ENCODE measurements at places on chromosomes 2 and 18.
A peak's percentile ranks its signal among the peaks of the same experiment; 100 is the strongest.

- DNase-seq = peak; percentile 63
These were observed at the start of gene MTA3 for GRCh38 chr2:42568401-42569115. Gene MTA3, plus strand, starts transcription at chr2:42568632. Its CDS starts 114 bp downstream, at chr2:42568746.

GRCh38 chr2:128058114-128058513, 30.3 kb upstream of the SAP130 start:
- no peak for DNase-seq

- no peak for DNase-seq
These were observed 488.9 kb downstream of the MBD2 start for GRCh38 chr18:53735526-53735925.

DNA sequence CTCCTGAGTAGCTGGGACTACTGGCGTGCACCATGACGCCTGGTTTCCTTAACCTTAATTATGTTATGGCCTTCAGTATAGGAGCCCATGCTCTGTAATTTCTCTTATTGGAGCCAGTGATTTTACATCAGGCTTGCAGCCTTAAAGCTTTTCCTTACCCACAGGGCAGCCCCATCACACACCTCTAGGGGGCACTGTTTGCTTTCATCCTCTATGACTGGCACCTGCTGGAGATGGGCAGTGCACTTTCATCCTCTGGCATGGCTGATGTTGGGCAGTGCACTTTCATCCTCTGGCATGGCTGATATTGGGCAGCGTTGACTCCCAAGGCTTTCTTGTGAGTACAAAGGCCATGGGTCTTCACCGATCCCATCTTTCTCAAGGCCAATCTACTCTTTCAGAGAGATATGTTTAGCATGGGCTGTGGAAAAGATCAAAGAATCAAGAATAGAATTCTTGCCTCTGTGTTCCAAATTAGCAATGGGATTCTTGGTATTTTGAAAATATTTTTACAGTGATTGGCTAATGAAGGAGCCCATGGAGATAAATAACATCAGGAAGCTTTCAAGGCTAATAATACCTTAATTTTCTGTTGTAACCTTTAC, 80.7 kb upstream of the MEX3C start:
- DNase-seq = peak; percentile 74

DNA sequence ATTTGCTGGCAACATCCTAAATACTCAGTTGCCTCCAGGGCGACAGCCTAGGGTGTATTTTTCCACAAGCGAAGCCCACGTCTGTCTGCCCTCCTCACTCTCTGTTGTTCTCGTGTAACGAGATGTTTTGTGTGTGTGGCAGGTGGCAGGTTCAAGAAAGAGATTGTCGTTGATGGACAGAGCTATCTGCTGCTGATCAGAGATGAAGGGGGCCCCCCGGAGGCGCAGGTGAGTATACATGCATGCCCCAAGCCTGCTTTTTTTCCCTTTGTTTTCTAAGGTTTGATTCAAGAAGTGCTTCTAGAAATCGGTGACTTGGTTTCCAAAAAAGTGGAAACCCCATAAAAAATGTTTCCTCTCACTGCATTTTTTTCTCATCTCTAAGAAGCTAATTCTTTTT, 247.0 kb downstream of the AGAP1 start:
- peak; percentile 70 for DNase-seq

DNA sequence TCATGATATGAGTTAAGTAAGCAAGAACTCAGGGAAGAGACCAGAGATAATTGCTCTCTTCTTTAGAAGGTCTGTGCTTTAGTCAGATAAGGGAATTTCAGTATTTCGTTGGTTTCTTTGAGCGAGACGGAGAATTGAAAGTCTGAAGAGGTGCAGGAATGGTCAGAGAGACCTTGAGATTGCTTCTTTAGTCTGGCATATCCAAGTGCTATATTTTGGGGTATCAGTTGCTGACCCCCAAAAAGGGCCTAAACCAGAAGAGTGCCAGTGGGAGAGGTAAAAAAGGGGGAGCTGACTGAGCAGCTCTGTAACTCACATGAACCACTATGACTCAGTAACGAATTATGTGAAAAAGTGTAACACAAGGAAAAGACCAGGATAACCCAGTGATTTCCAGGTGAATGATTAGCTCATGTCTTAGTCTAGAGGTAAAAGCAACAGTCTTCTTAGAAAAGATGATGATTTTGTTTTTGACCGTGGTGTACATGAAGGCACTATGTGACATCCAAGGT, 932.9 kb downstream of the TDRD15 start:
- DNase-seq = no peak

DNA sequence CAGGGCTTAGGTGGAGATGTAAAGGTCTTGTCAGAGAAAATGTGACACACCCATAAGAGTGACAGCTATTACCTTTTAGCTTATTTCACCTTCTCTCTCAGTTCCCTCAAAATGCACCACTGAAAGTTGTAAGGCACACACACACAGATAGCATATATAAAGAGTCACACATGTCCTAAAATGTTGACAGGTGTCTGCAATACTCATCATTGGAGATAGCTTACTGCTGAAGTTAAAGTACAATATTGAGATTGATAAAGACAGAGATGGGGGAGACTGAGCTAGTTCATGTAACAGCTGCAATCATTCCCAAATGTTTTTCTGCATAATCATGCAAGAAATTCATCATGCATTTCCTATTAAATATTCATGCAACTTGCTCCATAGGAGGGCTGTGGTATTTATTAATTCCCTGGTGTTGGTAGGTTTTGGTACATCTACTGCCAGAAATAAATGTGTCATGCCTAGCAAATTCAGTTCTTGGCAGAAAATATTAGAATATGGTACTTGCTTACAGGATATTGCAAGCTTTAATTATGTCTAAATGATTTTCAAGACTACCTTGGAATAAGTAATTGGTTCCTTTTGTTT, 118.8 kb upstream of the RBMS1 start:
- DNase-seq = no peak

GRCh38 chr18:63266888-63267790, 52.4 kb downstream of the BCL2 start:
- DNase-seq = no peak

- DNase-seq = no peak
These were observed 226.9 kb downstream of the TMEM163 start for GRCh38 chr2:134491771-134492441.

GRCh38 chr2:227164763-227165291, 403 bp downstream of the COL4A3 start:
- peak; percentile 55 for DNase-seq

DNA sequence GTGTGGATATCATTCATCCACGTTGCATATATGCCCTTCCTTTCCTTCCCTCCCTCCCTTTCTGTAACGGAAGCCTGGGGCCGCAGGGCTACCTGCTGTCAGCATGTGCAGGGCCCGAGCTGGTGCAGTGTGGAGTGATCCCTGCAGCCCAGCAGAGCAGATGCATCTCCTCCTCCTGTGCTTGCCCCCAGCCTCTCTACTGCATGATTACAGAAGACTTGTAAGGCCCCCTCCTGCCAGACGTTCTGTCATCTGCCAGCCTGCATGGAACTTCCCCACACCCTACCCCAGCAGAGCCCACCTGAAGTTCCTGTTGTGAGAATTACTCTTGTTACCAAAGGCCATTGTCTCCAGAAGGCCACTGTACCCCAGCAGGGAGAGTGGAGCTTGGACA, 67.5 kb upstream of the FOSL2 start:
- DNase-seq = no peak

GRCh38 chr2:96964221-96964905, 22.0 kb downstream of the FAM178B start:
- DNase-seq = no peak

DNA sequence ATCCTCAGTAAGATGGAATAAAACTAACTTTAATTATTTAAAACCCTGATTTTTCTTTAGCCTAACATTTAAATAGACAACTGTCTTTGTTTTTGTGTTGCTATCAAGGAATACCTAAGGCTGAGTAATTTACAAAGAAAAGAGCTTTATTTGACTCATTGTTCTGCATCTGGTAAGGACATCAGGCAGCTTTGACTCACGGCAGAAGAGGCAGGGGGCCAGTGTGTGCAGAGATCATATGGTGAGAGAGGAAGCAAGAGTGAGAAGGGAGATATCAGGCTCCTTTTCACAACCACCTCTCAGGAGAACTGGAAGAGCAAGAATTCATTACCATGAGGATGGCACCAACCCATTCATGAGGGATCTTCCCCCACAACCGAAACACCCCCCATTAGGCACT, 64.6 kb upstream of the TFPI start:
- no peak for DNase-seq

DNA sequence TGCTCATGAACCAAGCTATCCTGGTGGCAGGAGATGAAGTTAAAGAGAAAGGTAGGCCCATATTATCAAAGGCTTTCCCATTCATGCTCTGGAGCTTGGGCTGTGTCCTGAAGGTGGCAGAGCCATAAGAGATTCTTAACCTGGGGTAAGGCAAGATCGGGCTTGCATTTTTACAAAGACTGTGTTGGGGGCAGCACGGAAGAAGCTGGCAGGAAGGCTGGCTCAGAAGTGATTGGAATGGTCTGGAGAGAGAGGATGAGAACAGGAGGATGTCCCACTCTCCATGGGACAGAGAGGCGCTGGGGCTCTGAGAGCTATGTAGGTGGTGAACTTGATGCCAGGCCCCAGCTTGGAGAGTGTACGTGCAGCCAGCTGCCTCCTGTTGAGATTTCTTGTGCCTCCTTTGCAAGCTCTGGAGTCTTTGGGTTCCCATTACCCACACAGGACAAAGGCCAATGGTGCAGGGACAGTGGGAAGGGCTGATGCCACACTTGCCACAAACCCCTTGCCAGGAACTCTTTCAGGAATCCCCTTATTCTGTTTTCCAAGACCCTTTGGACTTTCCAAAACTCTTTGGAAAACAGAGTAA, 40.6 kb upstream of the FZD5 start:
- no peak for DNase-seq

- peak; percentile 58 for DNase-seq
These were observed 15.9 kb downstream of the GATA6 start for GRCh38 chr18:22185273-22185672.

GRCh38 chr2:155379494-155379893, 681.0 kb downstream of the KCNJ3 start:
- no peak for DNase-seq

GRCh38 chr2:39114771-39115170, 6.1 kb downstream of the SOS1 start:
- DNase-seq = no peak

DNA sequence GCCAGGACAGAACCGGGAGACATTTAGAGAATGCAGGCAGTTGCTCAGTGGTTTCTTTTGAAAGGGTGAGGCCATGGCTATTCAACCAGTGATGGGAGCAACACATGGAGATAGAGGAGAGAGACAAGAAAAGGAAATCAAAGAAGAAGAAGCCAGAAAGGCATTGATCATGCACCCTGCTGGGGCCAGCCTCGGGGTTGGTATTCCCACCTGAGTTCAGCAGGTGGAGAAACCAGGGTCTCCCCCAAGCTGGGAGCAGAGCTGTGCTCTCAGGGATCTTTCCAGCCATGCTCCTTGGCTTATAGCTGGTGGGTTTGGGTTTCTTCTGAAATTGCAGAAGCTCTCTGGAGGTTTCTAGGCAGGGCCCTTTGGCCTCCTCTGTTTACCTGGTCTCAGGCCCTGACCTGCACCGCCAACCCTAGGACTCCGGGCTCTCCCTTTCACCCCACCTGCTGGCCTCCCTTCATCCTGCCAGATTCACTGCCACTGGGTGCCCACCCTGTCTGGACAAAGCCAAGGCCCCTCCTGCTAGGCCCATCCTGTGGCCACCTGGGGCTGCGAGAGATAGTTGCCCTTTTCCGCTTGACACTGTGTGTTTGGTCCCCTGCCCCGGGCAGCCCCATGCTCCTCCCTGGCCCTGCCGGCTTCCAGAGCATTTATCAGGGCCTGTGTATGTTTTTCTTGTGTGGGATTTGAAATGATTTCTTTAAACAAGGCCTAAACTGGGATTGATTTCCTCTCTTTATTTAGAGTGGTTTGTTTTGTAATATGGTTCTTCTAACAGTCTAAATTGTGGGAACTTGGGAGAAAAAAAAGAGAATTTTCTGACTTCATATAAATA, 126.7 kb downstream of the DDX1 start:
- no peak for DNase-seq

GRCh38 chr2:218070587-218070986, 1.5 kb downstream of the RUFY4 start:
- no peak for DNase-seq

GRCh38 chr2:24084386-24085199, at the start of gene TP53I3:
Gene TP53I3, minus strand, starts transcription at chr2:24084834. Its CDS starts 508 bp downstream, at chr2:24084326.
- DNase-seq = peak; percentile 96

DNA sequence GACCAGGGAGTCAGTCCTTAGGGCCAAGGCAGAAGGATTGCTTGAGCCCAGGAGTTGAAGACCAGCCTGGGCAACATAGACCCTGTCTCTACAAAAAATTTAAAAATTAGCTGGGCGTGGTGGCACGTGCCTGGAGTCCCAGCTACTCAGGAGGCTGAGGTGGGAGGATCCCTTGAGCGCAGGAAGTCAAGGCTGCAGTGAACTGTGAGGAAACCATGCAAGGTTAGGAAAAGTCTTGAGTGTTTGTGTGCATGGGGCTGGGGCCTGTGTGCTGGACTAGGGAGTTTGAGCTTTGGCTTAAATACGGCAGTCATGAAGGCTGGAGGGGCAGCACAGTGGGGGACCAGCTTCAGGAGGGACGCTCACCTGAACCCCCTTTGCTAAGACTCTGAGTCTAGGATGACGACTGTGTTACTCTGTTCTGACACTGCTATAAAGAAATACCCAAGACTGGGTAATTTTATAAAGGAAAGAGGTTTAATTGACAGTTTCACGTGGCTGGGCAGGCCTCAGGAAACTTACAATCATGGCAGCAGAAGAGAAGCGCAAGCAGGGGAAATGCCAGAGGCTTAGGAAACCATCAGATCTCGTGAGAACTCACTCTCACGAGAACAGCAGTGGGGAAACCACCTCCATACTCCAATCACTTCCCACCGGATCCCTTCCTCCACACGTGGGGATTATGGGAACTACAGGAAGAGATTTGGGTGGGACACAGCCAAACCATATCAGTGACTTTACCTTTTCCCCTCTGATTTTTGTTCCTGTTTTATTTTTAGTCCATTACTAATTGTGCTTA, 39.4 kb downstream of the GORASP2 start:
- DNase-seq = no peak

DNA sequence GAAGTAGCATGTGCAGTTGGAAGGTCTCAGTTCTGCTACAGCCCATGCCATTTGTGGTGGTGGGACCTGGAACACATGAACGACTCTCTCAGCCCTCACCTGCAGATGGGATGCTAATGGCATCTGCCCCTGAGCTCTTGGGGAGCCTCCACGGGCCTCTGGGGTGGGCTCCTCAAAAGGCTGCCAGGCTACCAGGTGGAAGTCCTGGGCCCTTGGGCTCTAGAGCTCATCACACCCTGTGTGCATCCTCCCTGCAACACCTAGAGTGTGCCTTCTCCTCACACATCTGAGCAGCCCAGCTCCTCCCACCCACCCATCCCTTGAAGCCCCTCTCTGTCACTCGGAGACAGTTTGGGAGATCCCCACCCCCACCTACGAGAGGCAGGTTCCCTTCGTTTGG, 231.8 kb upstream of the MYT1L start:
- DNase-seq = no peak

GRCh38 chr2:29202819-29203495, 87.7 kb downstream of the CLIP4 start:
- DNase-seq = peak; percentile 17

- DNase-seq = no peak
These were observed 9.0 kb downstream of the CYBRD1 start for GRCh38 chr2:171531291-171531690.
